Stimulated activated memory B cell treated with anti-CD40 and anti-IgM and Interleukin-4, amounts not matched to agents 10 μg/mL and 1 μg/mL and 100 μg/mL, for 72 hours (primary cell): ENCODE measurements at places on chromosomes 11 and 22.

GRCh38 chr11:78210000-78210608 lies 21.4 kb downstream of the USP35 start:
- ATAC-seq = no peak

DNA sequence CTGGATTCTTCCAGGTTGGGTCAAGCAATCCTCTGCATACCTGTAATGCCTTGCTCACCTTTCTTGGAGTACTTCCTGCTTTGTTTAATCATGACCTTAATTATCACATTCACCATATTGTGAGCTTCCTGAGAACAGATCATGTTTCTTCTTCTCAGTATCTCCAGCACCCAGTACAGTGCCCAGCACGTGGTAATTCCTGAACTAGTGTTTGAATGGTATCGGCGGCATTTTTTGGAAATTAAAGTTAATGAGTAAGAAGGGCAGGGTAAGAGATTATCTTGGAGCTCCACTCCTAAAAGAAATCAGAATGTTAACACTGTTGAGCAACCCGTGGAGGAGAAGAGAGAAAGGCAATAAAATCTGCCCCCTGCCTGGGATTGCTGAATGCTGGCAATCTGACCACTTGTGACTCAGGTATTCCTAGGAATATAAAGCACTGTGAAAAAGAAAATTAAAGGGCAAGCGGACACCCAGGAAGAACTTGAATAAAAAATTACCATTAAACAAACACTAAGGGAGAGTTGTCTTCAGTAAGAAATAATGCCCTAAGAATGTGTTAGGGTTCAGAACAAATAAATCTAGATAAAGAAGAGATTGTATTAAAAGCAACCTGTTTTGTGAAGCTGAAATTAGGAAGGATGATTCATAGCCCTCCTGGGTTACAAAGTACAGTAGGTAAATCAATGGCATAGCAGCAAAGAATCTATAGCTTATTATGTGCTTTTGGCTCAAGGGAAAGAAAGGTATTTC lies 92.9 kb downstream of the PDHX start:
- ATAC-seq = no peak

DNA sequence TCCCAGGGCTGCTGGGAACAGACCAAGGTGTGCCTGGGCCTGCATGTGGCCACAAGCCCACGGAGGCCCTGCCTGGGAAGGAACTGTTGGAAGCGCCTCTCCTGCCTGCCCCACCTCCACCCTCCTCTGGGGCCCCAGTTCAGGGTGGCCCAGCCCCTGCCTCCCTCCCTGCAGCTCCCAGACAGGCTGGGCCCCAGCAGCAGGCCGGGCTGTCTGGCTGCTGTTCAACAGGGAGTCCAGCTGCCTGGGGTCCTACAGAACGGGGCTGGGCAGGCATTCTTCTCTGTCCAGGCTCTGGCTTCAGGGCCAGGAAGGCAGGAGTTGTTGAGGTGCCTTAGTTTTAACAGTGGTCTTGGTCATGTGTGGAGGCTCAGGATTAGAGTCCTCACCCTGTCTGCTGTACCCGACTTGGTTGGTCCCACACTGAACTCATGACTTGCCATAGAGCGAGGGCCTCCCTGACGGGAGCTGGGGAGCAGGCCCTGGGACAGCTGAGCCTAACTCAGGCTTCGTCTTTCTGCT lies 11.8 kb downstream of the PRDM11 start:
- ATAC-seq = peak; percentile 5

- no peak for ATAC-seq
Measured at GRCh38 chr11:31656051-31656450, 146.5 kb downstream of the ELP4 start.

DNA sequence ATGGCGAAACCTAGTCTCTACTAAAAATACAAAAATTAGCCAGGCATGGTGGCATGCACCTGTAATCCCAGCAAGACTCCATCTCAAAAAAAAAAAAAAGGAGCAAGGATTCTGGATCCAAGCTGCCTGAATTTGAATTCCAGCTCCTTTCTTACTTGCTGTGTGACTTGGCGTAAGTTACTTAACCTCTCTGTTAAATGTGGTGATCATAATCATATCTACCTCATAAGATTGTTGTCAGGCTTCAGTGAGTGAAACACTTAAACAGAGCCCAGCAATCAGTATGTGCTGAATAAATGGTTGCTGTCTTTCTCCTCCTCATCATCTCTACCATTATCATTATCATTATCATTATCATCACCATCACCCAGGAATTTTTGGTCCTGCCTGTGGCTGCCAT lies 2.7 kb downstream of the MB start:
- ATAC-seq = no peak

DNA sequence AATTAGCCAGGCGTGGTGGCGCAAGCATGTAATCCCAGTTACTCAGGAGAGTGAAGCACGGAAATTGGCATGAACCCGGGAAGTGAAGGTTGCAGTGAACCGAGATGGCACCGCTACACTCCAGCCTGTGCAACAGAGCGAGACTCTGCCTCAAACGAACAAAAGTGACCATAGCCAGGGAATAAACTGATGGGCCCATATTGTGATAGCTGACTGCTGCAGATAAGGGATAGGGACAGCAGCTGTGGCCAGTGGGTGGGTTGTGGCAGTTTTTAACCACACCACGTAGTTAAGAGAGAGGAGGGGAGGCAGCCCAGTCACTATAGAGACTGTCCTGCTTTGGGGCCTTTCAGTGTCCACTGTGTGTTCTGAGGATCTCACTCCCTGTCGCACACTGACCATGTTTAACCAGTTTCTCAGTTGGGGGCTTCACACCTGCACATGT lies 58.9 kb downstream of the PISD start:
- no peak for ATAC-seq

DNA sequence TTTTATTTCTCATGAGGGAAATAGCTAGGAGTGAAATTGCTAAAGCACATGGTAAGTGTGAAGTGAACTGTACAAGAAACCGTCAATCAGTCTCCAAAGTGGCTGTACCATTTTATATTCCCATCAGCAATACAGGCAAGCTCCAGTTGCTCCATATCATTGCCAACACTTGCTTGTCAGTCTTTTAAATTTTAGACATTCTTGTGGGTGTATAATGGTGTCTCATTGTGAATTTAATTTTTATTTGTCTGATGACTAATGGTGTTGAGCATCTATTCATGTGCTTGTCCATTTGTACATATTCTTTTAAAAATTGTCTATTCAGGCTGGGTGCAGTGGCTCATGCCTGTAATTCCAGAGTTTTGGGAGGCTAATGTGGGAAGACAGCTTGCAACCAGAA lies 34.1 kb upstream of the SMCO4 start:
- no peak for ATAC-seq

- ATAC-seq = peak; percentile 82
Measured at GRCh38 chr11:69515271-69516245, 34.1 kb downstream of the LINC01488 start.

DNA sequence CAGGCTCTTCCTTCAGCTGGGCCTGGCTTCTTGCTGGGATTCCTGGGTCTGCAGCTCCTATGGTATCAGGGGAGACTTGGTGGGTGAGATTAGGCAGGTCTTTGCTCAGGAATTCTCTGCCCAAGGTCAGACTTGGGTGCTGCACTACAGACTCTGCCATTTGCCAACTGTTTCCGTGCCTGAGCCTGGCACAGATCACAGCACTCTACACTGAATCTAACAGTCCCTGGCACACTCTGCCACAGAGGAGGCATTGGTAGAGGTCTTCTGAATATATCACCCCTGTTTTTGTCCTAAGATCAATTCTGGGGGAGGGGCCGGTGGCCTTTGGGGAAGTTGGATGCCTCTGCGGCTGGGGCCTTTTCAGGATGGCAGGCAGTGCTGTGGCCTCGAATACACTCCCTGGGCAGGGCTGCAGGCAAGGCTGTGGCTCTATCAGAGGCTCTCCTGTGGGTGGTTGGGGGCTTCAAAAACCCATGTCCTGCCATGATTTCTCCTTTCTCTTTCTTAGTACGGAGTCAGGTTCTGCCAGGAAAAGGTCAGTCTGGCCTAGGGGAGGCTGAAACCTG lies 115.0 kb upstream of the NARS2 start:
- ATAC-seq = no peak

GRCh38 chr11:43835104-43835503 lies 45.5 kb upstream of the ALKBH3 start:
- ATAC-seq = no peak

GRCh38 chr22:32123657-32124056 lies 35.4 kb downstream of the C22orf42 start:
- no peak for ATAC-seq

DNA sequence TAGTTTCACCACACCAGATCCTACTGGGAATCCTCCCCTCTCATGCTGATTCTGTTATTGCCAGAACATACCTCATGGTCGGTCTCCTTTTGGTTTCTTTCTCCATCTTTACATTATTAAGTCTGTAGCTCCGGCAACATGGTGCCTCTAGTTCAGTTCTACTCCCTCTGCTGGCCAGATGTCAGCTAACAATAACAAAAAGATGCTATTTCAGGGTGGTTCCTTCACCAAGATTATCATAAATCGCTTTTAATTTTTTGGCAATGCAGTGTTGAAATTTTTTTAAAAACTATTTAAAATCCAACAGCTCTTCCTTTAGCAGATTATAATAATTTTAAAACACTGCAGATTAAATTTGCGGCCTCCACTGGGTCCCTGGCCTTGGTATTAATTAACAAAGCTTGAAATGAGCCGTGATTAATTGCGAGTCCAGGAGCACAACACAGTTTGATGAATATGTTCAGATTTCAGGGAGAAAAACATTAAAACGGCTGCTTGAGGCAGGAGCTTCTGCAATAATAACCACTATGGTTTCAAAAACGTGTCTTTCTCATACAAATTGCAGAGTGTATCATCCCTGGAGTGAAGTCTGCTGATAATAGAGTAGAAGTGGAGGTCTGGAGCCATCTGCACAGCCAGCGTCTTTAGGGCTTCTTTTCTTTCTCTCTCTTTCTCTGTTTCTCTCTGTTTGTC lies 492.9 kb upstream of the KIRREL3 start:
- ATAC-seq = no peak

GRCh38 chr11:43982421-43982820 lies 40.0 kb downstream of the C11orf96 start:
- no peak for ATAC-seq

- no peak for ATAC-seq
Measured at GRCh38 chr11:69964247-69964643, 113.9 kb upstream of the ANO1 start.

DNA sequence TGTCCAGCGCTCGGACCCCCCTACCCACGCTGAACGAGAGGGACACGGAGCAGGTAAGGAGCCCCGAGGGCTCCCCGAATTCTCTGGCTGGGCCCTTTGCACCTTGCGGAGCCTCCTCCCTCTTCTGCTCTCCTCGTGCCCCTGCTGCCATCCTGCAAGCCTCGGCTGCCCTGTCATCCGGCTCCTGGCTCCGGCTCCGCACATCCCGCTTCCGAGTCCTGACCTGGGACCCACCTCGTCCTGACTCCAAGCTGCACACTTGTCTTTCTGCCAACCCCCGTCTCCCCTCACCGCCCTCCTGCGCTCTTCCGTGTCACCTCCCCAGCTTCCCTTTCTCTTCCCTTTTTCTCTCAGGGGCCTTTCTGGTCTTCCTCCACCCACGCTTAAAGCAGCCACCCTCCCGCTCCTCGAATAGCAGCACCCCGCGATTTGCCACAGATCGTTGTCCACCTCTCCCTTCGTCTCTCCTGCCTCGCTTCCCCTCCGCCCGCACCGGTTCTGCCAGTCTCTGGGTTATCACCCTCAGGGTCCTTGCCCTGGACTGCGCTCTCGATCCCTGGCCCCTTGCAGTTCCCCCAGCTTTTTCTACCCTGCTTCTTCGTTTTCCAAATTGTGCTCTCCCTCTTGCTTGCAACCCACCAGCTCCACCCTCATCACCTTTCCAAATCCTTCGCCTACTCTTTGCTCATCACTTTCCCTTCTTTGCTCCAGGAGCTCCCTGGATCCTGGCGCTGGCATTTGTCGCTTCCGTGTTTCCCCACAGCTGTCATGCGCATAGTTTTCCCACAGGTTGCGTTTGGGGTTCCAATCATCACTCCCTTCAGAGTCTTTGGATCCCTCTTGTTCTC lies 822 bp downstream of the MARK2 start:
- ATAC-seq = peak; percentile 11

GRCh38 chr11:116563712-116564047 lies 209.1 kb downstream of the BUD13 start:
- no peak for ATAC-seq

GRCh38 chr22:40347300-40347699 lies 1.0 kb downstream of the ADSL start:
- ATAC-seq = no peak

DNA sequence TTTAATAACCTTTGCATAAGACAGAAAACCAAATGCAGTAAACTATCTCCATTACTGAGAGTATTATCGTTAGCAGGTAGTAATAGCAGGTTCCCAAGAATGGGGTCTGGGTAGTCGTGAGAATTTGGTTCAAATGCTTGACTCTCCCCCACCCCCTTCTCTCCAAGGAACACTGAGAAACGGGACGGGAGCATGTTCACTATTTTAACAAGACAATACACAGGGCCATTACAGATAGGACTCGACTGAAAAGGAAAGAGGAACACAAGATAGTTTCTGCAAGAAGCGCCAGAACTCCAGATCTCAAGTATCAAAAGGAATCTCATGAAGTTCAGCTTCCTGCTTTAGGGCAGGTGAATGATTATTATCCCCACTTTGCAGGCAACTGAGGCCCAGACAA lies 27.0 kb downstream of the KMT5B start:
- ATAC-seq = no peak

GRCh38 chr11:121455115-121455514 lies 2.3 kb upstream of the SORL1-AS1 start:
- ATAC-seq = no peak

- no peak for ATAC-seq
Measured at GRCh38 chr11:78377625-78378418, 39.8 kb downstream of the GAB2 start.

- ATAC-seq = no peak
Measured at GRCh38 chr11:66176650-66177049, 91.8 kb upstream of the RAB1B start.

- no peak for ATAC-seq
Measured at GRCh38 chr11:120522021-120522420, 10.5 kb downstream of the GRIK4 start.

DNA sequence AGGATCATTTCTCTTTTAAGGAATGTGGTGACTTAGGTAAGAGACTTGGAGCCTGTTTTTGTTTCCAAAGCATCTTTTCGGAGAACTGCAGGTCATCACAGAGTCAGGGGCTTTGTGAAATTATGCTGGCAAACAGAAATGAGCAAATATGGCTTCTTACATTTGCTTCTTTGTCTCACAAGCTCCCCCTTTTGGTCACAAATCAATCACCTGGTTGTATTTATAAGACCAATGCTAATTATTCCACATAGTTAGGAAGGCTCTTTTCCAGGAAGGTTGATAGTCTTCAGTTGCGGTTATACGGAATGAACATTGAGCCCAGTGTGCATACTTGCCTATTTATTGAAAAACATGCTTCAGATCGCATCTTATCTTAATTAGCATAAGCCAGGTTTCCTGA lies 34.6 kb upstream of the CEP126 start:
- no peak for ATAC-seq

- ATAC-seq = no peak
Measured at GRCh38 chr11:73029403-73029802, 112.7 kb downstream of the FCHSD2 start.
